ENCODE measurements at places on chromosomes 12 and 14.

- DNase-seq, result peak; percentile 48
Measured at GRCh38 chr14:100780646-100781355, 45.1 kb upstream of the MEG3 start.

GRCh38 chr12:54522243-54522642 is 24.7 kb downstream of the NCKAP1L start:
- DNase-seq, result no peak

- DNase-seq, result no peak
Measured at GRCh38 chr14:105187935-105188524, 6.9 kb upstream of the NUDT14 start.

DNA sequence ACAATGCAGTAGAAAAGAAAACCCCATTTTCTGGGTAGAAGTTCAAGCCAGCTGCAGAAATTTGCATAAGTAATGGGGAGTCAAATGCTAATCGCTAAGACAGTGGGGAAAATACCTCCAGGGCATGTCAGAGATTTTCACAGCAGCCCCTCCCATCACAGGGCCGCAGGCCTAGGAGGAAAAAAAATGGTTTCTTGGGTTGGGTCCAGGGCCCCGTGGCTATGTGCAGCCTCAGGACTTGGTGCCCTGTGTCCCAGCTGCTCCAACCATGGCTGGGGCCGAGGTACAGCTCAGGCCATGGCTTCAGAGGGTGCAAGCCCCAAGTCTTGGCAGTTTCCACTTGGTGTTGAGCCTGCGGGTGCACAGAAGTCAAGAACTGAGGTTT is 14.6 kb downstream of the OR10P1 start:
- DNase-seq, result no peak
